ENCODE measurements at places on chromosomes 3 and 15.

GRCh38 chr15:48494631-48495030 lies 150.9 kb downstream of the FBN1 start:
- DNase-seq = no peak

DNA sequence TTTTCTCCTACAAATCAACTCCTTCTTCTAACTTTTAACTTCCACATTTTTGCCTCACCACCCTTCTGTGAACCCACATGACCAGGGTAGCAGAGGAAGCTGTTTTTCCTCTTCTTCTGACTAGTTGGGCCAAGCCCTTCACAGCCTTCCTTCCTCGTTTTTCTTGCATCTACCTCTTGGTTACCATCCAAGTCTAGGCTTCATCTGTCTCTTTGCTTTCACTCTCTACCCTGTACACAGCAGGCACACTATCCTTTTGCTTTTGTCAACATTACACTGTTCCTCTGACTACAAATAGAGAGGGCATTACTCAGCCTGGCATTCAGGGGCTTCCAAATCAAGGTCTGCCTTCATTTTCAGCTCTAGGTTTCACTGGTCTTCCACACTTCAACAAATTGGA lies 22.0 kb downstream of the SLC9A9 start:
- DNase-seq = no peak

DNA sequence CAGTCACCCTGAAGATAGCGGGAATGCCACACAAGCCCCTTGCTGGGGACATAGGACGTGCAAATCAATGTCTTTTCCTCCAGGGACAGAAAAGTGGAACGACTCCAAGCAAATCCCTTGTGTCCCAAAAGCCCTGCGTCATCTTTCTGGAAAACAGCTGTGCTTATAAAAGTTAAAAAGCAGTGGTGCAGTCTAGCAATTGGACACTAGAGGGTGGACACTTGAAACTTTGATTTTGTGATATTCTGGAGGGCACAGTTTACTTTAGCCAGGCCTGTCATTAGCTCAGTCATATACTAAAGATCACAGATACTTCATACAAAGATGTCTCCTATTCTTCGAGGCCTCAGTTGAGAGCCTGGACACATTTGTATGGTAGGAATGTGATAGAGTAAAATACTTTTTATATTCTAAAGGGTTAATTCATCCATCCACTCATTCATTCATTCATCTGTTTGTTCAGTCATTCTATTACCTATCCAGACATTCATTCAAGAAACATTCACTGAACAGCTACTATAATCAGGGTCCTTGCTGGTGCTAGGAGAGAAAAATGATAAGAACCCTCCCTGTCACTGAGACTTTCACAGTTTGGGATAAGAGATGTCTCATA lies 63.8 kb upstream of the ANKRD34C start:
- DNase-seq = no peak

- no peak for DNase-seq
Observed at GRCh38 chr3:134331811-134332199, 42.4 kb downstream of the AMOTL2 start.

DNA sequence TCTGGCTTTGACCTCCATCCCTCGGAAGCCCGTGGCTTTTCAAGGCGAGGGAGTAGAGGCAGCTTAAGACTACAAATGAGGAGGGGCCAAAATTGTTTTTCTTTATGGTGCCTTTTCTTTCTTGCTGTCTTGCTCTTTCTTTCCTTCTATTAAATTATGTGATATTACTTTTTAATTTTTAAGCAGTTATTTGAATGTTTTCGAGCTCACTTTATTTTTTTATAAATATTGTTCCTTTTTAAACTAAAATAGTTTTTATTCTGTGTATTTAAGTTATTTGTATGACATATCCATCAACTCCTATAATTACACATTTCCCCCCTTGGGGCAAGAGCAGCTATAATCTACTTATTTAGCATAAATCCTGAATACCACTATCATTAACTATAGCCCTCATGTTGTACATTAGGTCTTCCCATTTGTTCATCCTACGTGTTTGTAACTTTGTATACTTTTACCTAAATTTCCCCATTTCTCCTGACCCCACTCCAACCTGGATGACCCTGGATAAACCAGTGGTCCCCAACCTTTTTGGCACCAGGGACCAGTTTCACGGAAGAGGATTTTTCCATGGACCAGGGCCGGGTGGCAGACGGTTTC lies 622 bp upstream of the PLSCR1 start:
- DNase-seq = no peak

- DNase-seq = no peak
Observed at GRCh38 chr3:52452570-52453221, 1.1 kb downstream of the TNNC1 start.

GRCh38 chr3:50567386-50568167 lies at the start of gene C3orf18:
Gene C3orf18, minus strand, starts transcription at chr3:50567747. Its CDS starts 2,048 bp downstream, at chr3:50565699.
- DNase-seq = peak; percentile 4

DNA sequence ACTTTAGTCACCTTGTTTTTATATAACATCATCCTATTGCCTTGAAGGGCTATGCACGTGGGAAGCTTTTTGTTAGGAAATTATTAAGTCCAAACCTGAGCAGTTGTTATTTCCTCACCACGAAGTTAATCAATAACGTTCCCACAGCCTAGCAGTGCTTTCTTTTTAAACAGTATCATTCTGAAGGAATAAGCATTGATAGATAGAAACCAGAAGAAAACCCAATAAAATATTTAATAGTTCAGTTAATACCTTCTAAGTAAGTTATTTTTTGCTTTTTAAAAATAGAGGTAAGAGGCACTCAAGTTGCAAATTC lies 149.3 kb downstream of the KCNMB2 start:
- DNase-seq = no peak

DNA sequence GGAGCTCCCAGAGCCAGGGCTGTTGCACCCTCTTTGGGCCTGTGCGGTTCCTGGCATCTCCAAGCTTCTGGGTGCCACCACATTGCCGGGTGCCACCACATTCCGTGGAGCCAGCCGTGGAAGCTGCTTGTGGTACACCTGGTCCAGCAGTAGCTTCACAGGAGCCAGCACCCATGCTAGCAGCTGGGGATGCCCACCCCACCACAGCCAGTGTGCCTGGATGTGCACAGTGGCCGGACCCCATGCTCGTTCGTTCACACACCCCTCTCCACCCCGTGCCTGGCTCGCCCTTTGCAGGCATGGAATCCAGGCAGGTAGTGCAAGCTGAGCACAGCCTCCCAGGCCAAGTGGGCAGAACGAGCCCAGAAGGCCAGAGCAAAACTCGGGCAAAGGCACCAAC lies 1029.8 kb upstream of the GBE1 start:
- no peak for DNase-seq

DNA sequence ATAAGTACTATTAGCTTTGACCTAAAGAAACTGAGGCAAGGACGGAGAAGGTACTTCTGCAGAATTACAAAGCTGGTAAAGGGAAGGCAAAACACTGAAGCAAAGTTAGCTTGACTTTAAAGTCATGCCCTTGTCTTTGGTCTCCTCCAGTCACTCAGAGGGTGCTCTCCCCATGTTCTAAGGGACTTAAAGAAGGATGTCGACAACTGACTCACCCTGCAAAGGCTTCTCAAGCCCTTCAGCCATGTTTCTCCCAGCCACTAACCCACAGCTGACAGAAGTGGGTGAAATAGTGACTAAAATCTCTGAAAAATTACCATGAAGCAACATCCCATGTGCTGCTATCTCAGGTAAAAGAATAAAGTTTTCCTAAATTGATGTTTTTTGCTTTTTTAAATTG lies 46.4 kb downstream of the SUCLG2 start:
- DNase-seq = no peak

- DNase-seq = no peak
Observed at GRCh38 chr3:196995646-196996355, 27.2 kb upstream of the PIGZ start.

- no peak for DNase-seq
Observed at GRCh38 chr15:90638963-90639362, 78.2 kb upstream of the BLM start.

GRCh38 chr3:46860017-46860809 lies 3.0 kb downstream of the MYL3 start:
- DNase-seq = no peak
